ENCODE measurements at places on chromosomes 7 and 10. TPM values are rescaled to one million over a fixed set of nuclear protein-coding genes. Genes with fewer than 3 reads are reported as not detected.

- no peaks in the 10 kb centered on the region for H3K27me3 ChIP-seq
- H3K4me3 ChIP-seq: no peak overlapping the region
- no peak for DNase-seq
- peaks cover 33% of the 10 kb centered on the region for H3K4me1 ChIP-seq
Measured at GRCh38 chr10:60235001-60235400, 154.7 kb downstream of the ANK3 start.

DNA sequence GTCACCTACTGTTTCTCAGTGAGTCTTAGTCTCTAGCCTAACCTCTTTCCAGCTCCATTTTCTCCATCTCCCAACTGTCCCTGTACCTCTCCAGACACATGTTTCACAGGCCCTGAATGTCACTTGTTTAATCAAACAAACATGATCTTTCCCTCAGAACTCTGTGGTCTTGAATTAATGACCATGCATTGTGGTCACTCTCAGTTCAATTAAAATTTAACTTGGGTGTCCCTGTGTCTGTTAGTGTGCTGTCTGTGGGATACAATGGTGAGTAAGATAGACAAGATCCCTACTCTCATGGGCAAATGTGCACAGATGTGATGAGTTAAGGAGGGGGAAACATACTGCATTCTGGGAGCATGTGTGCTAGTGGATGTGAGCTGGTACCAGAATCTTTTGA lies 65.0 kb downstream of the RBM33 start:
- no peaks in the 10 kb centered on the region for H3K27me3 ChIP-seq
- no peaks in the 10 kb centered on the region for H3K4me1 ChIP-seq
- no peak for DNase-seq
- H3K36me3 ChIP-seq: peaks cover 44% of the 10 kb centered on the region
- no peak overlapping the region for H3K27ac ChIP-seq
- no peak overlapping the region for H3K4me3 ChIP-seq

DNA sequence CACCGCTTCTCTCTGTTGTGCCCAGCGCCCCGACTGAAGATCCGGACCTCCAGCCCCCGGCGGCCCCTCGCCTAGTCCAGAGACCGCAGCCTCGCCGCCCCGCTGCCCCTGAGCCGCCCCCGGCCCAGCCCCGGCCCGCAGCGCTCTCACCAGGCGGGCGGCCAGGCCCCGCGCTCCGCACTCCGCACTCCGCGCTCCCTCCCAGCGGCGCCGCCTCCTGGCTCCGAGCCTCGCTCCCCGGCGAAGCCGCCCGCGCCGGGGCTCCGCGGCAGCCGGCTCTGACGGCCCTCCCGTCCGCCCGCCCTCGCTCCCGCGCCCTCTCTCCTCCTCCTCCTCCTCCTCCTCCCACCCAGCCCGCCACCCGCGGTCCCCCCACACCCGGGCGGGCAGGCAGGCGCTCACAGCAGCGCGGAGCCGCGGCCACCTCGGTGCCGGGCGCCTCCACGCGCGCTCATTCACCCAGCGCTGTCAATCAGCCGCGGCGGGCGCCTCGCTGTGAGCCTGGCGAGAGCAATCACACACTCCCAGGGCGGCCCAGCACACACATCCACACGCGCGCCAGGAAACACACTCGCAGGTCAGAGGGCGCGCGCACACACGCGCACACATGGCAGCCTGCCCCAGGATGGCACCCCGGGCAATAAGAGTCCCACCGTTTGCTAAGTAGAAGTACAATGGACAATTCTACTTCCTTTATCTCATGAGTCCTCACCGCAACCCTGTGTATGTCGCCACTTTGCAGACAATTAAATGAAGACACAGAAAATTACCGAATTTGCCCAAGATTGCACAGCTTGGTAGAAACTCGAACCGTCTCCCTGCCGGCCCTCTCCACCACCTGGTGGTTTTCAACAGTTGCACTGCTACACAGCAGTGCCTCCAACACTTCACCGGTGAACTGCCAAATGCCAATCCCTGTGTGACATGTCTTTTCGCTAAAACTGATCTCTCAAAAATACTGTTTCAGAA lies at the start of gene PRRT4:
Gene PRRT4, minus strand, starts transcription at position 280 of the 969 bp plus-strand sequence.
- H3K4me1 ChIP-seq: peaks cover 5% of the 10 kb centered on the region
- H3K27ac ChIP-seq: no peak within 1 kb of the TSS
- no peaks in the 10 kb centered on the region for H3K36me3 ChIP-seq
- DNase-seq: peak; percentile 92
- peaks cover 89% of the 10 kb centered on the region for H3K27me3 ChIP-seq
- H3K4me3 ChIP-seq: peak within 1 kb of the TSS; percentile 60

GRCh38 chr10:97274828-97275227 lies 17.6 kb downstream of the ARHGAP19 start:
- no peaks in the 10 kb centered on the region for H3K36me3 ChIP-seq
- H3K27ac ChIP-seq: no peak overlapping the region
- no peak overlapping the region for H3K4me3 ChIP-seq
- H3K4me1 ChIP-seq: peaks cover 34% of the 10 kb centered on the region
- H3K27me3 ChIP-seq: no peaks in the 10 kb centered on the region
- DNase-seq: no peak

DNA sequence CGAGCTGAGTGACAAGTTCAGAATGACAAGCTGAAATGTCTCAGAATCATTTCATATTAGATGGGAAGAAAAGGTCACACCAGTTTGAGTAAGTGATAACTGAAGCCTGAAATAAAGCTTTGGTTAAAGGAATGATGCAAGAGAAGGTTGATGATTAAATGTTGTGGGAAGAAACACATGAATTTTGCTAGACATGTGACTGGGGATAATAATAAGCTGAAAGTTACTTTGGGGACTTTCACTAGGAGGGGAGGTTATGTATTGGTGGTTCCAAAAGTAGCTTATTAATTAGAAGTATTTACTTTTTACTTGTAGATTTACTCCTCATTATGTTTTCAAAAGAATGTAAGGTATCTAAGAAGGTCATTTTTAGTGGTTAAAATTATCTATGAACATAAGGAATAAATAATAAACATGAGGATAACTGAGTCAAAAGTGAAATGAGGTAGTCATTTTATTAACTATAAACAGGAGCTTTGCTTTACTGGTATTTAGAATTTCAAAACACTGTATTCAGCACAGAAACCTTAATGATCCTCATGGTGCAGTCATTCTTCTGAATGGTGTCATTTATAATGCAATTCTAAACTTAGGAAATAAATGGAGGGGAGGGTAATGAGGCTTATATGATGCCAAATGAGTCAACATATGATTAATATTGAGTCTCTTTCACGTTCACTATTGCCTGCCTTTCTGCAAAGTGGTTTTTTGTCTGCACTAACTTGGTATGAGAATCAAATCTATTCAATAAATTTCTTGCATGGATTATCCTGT lies 63.7 kb downstream of the PRKG1 start:
- no peaks in the 10 kb centered on the region for H3K36me3 ChIP-seq
- peaks cover 13% of the 10 kb centered on the region for H3K4me1 ChIP-seq
- H3K4me3 ChIP-seq: no peak overlapping the region
- H3K27ac ChIP-seq: peak overlapping the region; percentile 3

The GPC2 gene
- total RNA-seq: 1.4 TPM

GRCh38 chr10:32237644-32238345 lies 109.2 kb downstream of the EPC1 start:
- DNase-seq: peak; percentile 94
- H3K4me3 ChIP-seq: no peak overlapping the region
- H3K36me3 ChIP-seq: no peaks in the 10 kb centered on the region
- no peaks in the 10 kb centered on the region for H3K27me3 ChIP-seq
- peaks cover 19% of the 10 kb centered on the region for H3K4me1 ChIP-seq

- H3K27ac ChIP-seq: no peak overlapping the region
- no peaks in the 10 kb centered on the region for H3K36me3 ChIP-seq
- no peak for DNase-seq
- H3K27me3 ChIP-seq: peaks cover 43% of the 10 kb centered on the region
- no peaks in the 10 kb centered on the region for H3K4me1 ChIP-seq
- no peak overlapping the region for H3K4me3 ChIP-seq
Measured at GRCh38 chr7:25882151-25882773, 269.7 kb upstream of the NFE2L3 start.

The SFTPA1 gene
- not detected for total RNA-seq

- H3K4me1 ChIP-seq: peaks cover 19% of the 10 kb centered on the region
- H3K27ac ChIP-seq: no peak overlapping the region
- no peaks in the 10 kb centered on the region for H3K27me3 ChIP-seq
- H3K36me3 ChIP-seq: no peaks in the 10 kb centered on the region
Measured at GRCh38 chr10:45592432-45592831, 80.1 kb downstream of the ZFAND4 start.

GRCh38 chr10:33820531-33820930 lies 486.1 kb upstream of the NRP1 start:
- no peaks in the 10 kb centered on the region for H3K36me3 ChIP-seq
- no peak overlapping the region for H3K27ac ChIP-seq
- no peak for DNase-seq
- no peak overlapping the region for H3K4me3 ChIP-seq
- no peaks in the 10 kb centered on the region for H3K4me1 ChIP-seq

DNA sequence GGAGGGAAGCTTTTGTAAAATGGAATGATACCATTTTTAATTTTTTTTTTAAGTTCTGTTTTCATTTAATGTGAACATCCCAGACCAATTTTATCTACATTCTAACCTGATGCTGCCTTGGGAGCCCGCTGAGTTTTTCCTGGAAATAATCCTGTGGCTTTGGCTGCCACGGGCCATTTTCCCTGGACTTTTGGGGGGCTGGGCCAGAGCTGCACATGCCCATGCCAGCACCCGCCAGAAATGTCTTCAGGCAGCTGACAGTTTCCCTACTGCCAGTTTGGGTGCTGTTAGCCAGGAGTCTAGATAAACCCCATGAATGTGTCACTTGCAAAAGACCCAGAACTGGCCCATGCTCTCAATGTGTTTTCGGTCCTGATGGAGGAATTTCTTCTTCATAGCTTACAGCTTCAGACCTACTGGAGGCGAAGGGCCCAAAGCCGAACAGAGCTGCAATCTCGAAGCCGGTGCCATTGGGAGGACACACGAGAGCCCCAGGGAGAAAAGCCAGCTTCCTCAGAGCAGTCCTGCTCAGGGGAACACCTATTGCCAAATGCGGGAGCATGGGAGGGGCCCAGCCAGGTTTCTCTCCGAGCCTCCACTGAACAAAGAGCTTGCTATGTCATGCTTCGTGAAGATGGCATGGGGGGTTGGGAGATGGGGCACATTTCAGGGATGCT lies 444.2 kb upstream of the MKI67 start:
- no peak overlapping the region for H3K4me3 ChIP-seq
- no peaks in the 10 kb centered on the region for H3K27me3 ChIP-seq
- H3K36me3 ChIP-seq: no peaks in the 10 kb centered on the region
- no peaks in the 10 kb centered on the region for H3K4me1 ChIP-seq
- no peak overlapping the region for H3K27ac ChIP-seq

The RADIL gene
- 0.29 TPM for total RNA-seq

The OR2A1 gene
- 0.36 TPM for total RNA-seq
